ENCODE measurements at places on chromosomes 5 and 9. TPM values are rescaled to one million over a fixed set of nuclear protein-coding genes. Genes with fewer than 3 reads are reported as not detected.
A peak's percentile ranks its signal among the peaks of the same experiment; 100 is the strongest.

- no peak for DNase-seq
These were observed 18.5 kb downstream of the DDX31 start for GRCh38 chr9:132651259-132651658.

The ESM1 gene
- total RNA-seq = not detected

DNA sequence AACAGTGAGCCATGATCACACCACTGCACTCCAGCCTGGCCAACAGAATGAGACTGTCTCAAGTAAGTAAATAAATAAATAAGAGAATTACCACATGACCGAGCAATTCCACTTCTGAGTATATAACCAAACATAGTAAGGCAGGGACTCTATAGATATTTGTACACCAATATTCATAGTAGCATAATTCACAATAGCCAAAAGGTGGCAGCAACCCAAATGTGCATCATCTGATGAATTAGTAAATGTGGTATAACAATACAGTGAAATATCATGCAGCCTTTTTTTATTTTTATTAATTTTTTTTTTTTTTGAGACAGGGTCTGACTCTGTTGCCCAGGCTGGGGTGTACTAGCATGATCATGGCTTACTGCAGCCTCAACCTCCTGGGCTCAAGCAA lies 33.1 kb downstream of the ALDH7A1 start:
- no peak for DNase-seq

GRCh38 chr5:96733771-96734500 lies 71.8 kb downstream of the CAST start:
- peak; percentile 78 for DNase-seq

DNA sequence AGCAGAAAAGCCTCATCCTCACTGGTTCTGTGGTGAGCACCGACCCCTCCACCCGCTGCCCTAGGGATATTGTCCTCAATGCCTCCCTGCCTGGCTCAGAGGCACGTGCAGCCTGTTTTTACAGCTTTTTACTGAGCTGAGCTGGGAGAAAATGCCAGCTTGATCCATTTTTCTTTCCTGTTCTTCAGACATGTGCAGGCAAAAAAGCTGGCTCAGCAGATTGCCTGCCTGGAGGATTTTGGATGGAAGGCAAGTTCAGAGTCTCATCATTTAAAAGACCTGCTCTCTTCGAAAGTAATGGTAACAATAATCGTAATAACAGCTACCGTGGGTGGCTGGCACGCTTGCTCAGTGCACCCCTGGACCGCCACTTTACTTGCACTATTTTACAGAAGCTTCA lies 135.0 kb upstream of the SMIM23 start:
- no peak for DNase-seq

- DNase-seq = no peak
These were observed 232.8 kb downstream of the ASTN2 start for GRCh38 chr9:117182046-117182445.
